Dermis microvascular lymphatic vessel endothelial cell (primary cell): ENCODE measurements at places on chromosomes 1 and 21.

DNA sequence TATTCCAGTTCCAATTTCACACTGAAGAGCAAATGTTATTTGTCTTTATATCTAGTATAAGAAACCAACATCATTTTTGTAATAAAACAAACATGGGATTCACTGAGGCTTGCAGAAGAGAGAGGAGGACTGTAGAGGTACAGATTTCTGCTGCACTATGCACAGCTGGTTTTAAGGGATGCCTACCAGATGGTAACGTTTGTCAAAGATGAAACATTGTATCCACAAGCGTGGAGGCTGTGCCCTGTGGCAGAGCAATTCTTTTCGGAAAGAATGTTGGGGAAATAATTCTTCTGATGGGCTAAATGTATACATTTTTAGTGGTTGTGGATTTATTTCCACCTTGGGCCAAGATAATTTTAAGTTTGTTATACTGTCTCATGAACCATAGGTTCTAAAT is 272.4 kb downstream of the DUSP10 start:
- no peak for DNase-seq

GRCh38 chr21:31220575-31220974 is 123.5 kb downstream of the TIAM1 start:
- no peak for DNase-seq

DNA sequence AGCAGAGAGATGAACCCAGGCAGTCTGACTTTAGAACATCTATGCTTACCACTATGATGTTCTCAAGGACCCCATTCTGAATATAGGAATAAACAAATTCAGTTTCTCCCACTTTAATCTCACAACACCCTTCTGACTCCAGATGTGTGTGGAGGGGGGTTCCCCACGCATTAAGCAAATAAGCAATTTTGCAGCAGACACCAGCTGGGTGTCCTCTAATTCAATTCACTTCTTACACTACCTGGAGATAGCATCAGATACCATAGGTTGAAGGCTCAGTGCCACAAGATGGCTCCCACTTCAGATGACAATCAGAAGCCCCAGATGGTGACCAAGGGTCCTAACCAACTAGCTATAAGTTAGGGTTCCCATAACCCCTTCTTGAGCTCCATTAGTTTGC is 30.3 kb upstream of the CEP350 start:
- DNase-seq: no peak

GRCh38 chr1:150259217-150259616 is 1.6 kb downstream of the CA14 start:
- no peak for DNase-seq

- no peak for DNase-seq
Observed at GRCh38 chr1:34354367-34354766, 177.7 kb downstream of the C1orf94 start.

DNA sequence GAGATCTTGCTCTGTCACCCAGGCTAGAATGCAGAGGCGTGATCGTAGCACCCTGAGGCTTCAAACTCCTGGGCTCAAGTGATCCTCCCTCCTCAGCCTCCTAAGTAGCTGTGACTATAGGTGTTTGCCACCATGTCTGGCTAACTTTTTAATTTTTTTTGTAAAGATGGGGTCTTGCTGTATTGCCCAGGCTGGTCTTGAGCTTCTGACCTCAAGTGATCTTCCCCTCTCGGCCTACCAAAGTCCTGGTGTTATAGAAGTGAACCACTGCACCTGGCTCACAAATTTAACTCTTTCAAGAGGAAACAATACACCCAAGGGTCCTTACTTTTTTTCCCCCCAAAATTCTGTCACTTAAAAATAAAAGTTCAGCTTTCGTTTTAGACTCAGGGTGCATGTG is 62.3 kb downstream of the GALNT2 start:
- DNase-seq: no peak

DNA sequence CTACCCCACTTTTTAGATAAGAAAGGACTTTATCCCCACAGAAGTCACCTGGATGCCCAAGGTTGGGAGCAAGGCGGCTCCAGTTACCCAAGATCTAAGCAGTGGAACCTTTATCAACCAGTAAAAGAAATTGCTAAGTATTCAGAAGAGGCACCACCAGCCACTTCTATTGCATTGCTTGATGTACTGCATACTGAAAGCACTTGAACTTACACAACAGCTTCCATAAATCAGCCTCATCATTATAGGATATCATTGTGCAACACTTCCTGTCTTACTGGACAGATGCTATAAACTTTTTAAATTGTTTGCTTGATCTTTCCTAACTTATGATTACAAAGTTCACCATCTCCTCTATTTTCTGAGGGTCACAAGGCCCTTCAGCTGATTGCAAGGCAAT is 642.7 kb upstream of the CXADR start:
- no peak for DNase-seq

GRCh38 chr1:234544087-234544579 is 65.2 kb upstream of the TARBP1 start:
- peak; percentile 96 for DNase-seq

DNA sequence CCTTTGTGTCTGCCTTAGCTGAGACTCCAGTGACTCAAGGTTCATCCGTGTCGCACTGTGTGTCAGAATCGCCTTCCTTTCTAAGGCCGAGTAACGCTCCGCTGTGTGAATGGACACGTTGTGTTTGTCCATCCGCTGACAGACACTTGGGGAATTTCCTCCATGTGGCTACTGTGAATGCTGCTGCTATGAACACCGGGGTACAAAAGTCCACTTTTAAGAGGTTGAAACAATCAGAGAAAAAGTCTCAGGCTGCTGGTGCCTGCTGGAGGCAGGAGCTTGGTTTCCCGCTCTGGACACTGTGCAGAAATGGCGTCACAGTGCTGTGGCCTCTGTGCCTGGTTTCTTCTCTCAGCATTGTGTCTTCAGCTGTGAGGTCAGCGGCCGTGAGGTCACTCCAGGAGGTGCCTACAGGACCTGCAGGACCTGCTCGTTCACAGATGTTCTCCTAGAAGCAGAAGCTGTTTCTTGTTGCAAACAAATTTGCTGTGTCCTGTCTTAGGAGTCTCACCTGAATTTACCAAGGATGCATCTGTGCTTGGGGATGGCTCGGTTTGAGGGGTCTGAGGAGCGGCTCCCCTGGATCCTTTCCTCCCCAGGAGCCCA is 34.2 kb downstream of the KRTAP10-1 start:
- DNase-seq: peak; percentile 18

GRCh38 chr1:183873642-183874041 is 68.7 kb downstream of the RGL1 start:
- peak; percentile 94 for DNase-seq

- DNase-seq: no peak
Observed at GRCh38 chr1:24364975-24365678, 46.0 kb downstream of the GRHL3 start.

- DNase-seq: no peak
Observed at GRCh38 chr1:7171168-7171567, 385.9 kb downstream of the CAMTA1 start.

DNA sequence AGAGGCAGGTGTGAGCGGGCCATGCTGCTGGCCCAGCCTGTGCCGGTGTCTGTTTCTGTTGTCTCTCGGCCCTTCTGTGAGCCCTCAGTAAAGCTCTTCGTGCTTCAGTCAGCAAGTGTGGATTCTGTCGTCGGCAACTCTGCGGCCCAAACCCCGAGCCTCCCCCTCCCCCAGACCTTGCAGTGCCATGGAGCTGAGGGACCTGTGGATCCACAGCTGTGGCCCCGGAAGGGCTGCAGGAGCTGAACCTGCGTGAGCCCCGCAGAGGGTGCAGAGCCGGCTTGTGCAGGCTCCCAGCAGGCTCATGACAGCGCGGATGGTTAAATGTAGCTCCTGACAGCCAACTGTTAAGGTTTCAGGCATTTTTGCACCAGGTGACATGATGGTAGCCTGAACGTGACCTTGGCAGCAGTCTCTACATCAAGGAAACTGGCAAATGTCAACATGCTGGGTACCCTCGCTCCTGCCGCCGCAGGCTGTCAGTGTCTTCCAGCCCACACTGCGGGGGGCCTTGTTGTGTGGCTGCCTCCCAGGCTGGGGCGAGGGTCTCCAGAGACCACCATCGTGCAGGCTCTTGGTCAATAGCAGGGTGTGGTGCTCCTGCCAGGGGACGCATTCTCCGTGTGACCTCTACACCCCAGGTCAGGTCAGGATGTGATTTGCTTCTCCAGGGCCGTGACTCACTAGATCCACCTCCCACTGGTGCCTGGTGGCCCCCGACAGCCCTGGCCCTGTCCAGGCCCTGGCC is 7.0 kb downstream of the LRRC3 start:
- DNase-seq: no peak

- DNase-seq: no peak
Observed at GRCh38 chr1:66303646-66304045, 230.3 kb upstream of the SGIP1 start.

GRCh38 chr1:234889643-234890042 is 239.0 kb downstream of the TOMM20 start:
- no peak for DNase-seq

- DNase-seq: no peak
Observed at GRCh38 chr1:180952657-180953013, 39.9 kb downstream of the KIAA1614 start.

- DNase-seq: no peak
Observed at GRCh38 chr1:185645686-185646085, 88.5 kb upstream of the HMCN1 start.

- DNase-seq: no peak
Observed at GRCh38 chr1:202159534-202160371, 649 bp downstream of the PTPN7 start.

DNA sequence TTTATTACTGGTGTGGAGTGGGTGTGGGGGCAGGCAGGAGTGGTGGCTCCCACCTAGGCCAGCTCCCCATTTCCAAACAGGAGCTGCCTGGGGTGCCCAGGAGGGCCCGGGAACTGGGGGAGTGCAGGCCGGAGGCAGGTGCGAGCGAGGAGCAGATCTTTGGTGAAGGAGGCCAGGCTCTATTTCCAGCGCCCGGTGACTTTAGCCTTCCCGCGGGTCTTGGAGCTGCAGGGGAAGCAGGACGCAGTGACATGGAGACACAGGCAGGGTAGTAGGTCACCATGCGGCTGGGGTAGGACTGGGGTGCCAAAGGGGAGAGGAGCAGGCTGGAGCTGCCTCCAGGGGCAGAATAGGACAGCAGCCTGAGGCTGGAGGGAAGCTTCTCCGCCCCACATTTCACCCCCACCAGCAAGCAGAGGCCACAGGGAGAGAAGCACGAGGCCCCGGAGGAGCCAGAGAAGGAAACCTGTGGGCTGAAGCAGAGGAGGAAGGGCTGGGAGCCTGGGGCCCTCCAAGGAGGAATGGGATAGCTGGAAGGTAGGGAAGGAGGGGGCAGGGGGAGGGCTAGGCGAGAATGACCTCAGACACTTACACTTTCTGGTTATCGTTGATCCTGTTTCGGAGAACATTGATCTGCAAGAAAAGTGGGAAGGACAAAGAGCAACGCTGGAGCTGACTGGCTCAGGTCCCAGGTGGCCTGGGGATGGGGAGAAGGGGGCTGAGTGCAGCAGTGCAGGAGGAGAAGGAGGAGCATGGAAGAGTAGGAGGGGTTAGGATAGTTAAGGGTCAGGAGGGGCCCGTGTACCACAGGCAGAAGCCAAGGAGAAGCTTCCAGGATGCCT is 18.2 kb downstream of the TNNT2 start:
- DNase-seq: no peak

DNA sequence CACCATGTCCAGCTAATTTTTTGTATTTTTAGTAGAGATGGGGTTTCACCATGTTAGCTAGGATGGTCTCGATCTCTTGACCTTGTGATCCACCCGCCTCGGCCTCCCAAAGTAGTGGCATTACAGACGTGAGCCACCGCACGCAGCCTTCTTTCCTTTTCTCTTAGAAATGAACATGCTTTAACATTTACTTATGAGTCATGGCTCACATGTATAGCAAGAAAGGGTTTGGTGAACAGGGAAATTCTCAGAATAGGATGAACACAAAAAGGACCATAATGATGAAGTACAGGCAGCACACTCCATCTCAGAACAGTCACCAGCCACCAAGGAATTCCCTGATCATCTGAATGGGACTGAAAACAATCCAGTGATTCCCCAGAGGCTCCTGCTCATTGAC is 9.4 kb upstream of the VAMP4 start:
- DNase-seq: no peak

DNA sequence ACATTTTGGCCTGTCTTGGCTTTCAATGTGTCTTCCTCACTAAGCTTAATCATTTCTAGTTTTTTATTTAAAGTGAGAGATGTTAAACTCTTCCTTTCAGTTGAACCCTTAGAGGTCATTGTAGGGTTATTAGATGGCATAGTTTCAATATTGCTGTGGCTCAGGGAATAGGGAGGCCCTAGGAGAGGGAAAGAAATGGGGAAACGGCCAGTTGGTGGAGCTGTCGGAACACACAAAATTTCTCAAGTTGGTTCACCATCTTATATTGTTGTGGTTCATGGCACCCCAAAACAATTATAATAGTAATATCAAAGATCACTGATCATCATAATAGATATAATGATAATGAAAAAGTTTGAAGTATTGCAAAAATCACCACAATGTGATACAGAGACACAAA is 31.4 kb upstream of the KAZN start:
- no peak for DNase-seq

GRCh38 chr1:7378346-7379130 is 392.6 kb upstream of the VAMP3 start:
- DNase-seq: no peak

GRCh38 chr1:145871994-145872924 is 13.4 kb upstream of the PIAS3 start:
- DNase-seq: no peak

DNA sequence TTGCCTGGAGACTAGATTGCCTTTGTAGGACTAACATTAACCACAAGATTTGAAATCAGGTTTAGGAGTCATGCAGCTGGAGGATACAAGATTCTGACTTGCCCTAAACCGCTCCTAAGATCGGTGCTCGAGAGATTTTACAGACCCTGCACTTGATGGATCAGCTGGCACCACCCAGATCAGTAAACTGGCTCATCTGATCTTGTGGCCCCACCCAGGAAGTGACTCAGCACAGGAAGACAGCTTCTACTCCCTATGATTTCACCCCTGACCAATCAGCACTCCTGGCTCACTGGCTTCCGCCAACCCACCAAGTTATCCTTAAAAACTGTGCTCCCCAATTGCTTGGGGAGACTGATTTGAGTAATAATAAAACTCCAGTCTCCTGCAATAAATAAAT is 876 bp upstream of the CATSPERE start:
- no peak for DNase-seq

- no peak for DNase-seq
Observed at GRCh38 chr1:225678545-225678944, 25.6 kb upstream of the ENAH start.

GRCh38 chr1:20508411-20508771 is 440 bp upstream of the MUL1 start:
- no peak for DNase-seq

DNA sequence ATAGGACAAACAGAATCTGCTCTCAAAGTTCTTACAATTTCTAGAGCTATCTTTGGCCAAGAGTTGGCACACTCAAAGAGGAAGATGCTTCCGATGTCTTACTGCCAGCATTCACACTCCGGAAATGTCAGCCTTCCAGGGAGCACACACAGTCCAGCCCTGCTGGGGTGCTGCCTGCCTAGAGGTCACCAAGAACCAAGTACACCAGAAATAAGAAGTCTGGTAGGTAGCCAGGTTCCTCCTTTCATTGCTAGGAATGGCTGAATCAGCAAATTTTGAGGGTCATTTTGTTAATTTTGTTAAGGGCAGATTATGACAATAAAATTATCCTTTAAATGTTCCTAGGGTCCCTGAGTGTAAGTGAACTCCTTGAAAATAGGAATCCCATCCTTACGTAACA is 77.5 kb downstream of the PLPP3 start:
- no peak for DNase-seq

- DNase-seq: no peak
Observed at GRCh38 chr1:55280731-55281130, 65.6 kb upstream of the USP24 start.

- no peak for DNase-seq
Observed at GRCh38 chr21:15978215-15978738, 248.5 kb downstream of the USP25 start.

- peak; percentile 87 for DNase-seq
Observed at GRCh38 chr1:16175610-16176553, 20.0 kb upstream of the EPHA2 start.
